ENCODE measurements at places on chromosomes 12 and 14. TPM values are rescaled to one million over a fixed set of nuclear protein-coding genes. Genes with fewer than 3 reads are reported as not detected.

DNA sequence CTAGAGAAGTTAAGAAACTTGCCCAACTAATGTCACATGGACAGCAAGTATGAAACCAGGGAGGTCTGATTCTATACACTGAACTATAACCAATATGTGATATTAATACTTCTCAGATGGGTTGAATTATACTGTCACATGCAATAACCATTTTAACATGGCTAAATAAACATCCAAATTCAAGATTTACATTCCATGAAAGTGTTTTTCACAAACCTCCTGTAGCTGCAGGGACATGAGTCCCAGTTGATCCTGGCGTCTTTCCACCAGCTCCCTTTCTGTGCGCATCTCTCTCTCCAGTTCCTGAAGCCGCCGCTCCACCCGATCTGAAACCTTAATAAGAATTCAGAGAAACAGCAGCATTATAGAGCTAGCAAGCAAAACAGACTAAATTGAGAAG, 79.0 kb downstream of the CEP128 start:
- no peak for DNase-seq
- no peaks in the 10 kb centered on the region for H3K4me1 ChIP-seq
- H3K27ac ChIP-seq = no peak overlapping the region
- no peaks in the 10 kb centered on the region for H3K27me3 ChIP-seq

GRCh38 chr14:63322472-63322871, 3.7 kb upstream of the GPHB5 start:
- H3K27me3 ChIP-seq = no peaks in the 10 kb centered on the region
- no peak overlapping the region for H3K27ac ChIP-seq
- no peak overlapping the region for H3K4me3 ChIP-seq
- H3K36me3 ChIP-seq = no peaks in the 10 kb centered on the region
- H3K4me1 ChIP-seq = no peaks in the 10 kb centered on the region
- no peak for DNase-seq

DNA sequence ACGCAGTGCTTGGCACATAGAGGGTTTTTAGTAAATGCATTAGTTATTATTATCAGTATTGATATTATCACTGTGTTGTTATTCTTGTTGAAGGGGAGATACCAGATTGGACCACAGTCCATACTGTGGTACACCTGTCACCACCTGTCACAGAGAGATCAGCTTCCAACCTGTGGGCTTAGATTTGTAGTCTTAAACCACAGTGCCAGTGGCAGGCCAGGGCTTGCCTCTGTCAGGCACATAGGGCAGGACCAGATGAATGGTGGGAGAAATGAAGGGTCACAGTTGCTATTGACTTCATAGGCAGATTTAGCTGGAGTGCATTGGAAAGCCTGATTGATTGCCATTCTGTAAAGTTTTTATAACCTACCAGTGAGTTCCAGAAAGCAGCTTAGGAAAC, 35.1 kb downstream of the ARL1 start:
- no peak overlapping the region for H3K4me3 ChIP-seq
- no peak overlapping the region for H3K27ac ChIP-seq
- H3K27me3 ChIP-seq = no peaks in the 10 kb centered on the region
- no peaks in the 10 kb centered on the region for H3K4me1 ChIP-seq
- no peak for DNase-seq
- no peaks in the 10 kb centered on the region for H3K36me3 ChIP-seq

GRCh38 chr12:32443491-32443890, 44.1 kb downstream of the FGD4 start:
- H3K4me3 ChIP-seq = no peak overlapping the region
- H3K4me1 ChIP-seq = no peaks in the 10 kb centered on the region
- H3K36me3 ChIP-seq = no peaks in the 10 kb centered on the region

GRCh38 chr14:103001226-103001625, 56.1 kb downstream of the CDC42BPB start:
- no peak overlapping the region for H3K4me3 ChIP-seq
- H3K36me3 ChIP-seq = peaks cover 66% of the 10 kb centered on the region
- H3K4me1 ChIP-seq = no peaks in the 10 kb centered on the region
- no peak for DNase-seq
- no peaks in the 10 kb centered on the region for H3K27me3 ChIP-seq
- no peak overlapping the region for H3K27ac ChIP-seq

DNA sequence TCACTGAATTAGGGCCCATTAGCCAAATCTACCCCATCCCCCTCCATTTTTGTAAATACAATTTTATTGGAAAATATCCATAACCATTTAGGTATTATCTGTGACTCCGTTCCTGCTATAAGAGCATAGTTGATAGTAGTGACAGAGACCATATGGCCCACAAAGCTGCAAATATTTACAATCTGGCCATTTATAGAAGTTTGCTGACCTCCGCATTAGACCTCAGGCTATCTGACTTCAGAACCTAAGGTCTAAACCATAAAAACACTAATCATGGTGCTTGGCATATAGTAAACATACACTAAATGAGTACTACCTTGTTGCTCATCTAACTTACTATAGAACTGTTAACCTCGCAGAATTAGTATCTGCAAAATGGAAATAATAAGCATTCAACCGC, 124.8 kb downstream of the NPAS3 start:
- no peaks in the 10 kb centered on the region for H3K36me3 ChIP-seq
- no peaks in the 10 kb centered on the region for H3K4me1 ChIP-seq
- no peak for DNase-seq
- no peak overlapping the region for H3K27ac ChIP-seq
- no peaks in the 10 kb centered on the region for H3K27me3 ChIP-seq

Gene LRP1-AS
- not detected for total RNA-seq
